Esophagus (tissue), 2 donors: ENCODE measurements at places on chromosomes 1 and 21. TPM values are rescaled to one million over a fixed set of nuclear protein-coding genes. Genes with fewer than 3 reads are reported as not detected.

The GPR153 gene
- 2.7 TPM for polyA plus RNA-seq

The ANXA9 gene
- 17.5 TPM for polyA plus RNA-seq

The NBPF26 gene
- polyA plus RNA-seq: 9.3 TPM

The TFF2 gene
- 2.3 TPM for polyA plus RNA-seq

The LY9 gene
- 0.73 TPM for polyA plus RNA-seq

The KRTAP11-1 gene
- not detected for polyA plus RNA-seq

The YIPF1 gene
- 13.5 TPM for polyA plus RNA-seq

The PADI4 gene
- 0.12 TPM for polyA plus RNA-seq

The IL19 gene
- polyA plus RNA-seq: 0.22 TPM

The GJB5 gene
- 46.0 TPM for polyA plus RNA-seq

The FMO4 gene
- 1.6 TPM for polyA plus RNA-seq

The HSPB7 gene
- 6.6 TPM for polyA plus RNA-seq

The SPAG17 gene
- 15.4 TPM for polyA plus RNA-seq
